Mucosa of gallbladder (tissue), 1 donor: ENCODE measurements at places on chromosomes 3 and 15. TPM values are rescaled to one million over a fixed set of nuclear protein-coding genes. Genes with fewer than 3 reads are reported as not detected.
A peak's percentile ranks its signal among the peaks of the same experiment; 100 is the strongest.

The CCK gene
- total RNA-seq, result 1.3 TPM

DNA sequence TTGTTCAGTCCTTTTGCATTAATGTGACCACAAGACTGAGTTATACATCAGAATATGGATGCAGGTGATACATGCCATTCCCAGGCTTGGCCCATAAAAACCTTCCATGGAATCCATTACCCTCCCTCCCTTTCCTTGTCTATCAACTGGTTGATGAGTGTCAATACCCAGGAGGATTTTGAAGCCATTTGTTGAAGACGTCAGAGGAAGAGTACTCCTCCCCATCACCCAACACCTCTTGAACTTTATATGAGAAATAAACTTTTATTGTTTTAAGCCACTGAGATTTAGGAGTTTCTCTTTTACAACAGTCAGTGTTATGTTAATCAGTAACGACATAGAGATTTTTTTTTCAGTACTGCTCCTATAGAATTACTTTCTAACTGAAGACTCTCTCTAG is 55.5 kb downstream of the P3H2 start:
- no peak for DNase-seq

GRCh38 chr3:184156522-184156955 is 1.4 kb downstream of the DVL3 start:
- peak; percentile 39 for DNase-seq

GRCh38 chr15:63565536-63566186 is 31.5 kb upstream of the FBXL22 start:
- DNase-seq, result no peak

GRCh38 chr15:65516997-65517865 is at the start of gene DPP8:
Gene DPP8 (minus strand): TSS chr15:65517689. CDS start chr15:65512553, 5,136 bp downstream.
- DNase-seq, result peak; percentile 93

DNA sequence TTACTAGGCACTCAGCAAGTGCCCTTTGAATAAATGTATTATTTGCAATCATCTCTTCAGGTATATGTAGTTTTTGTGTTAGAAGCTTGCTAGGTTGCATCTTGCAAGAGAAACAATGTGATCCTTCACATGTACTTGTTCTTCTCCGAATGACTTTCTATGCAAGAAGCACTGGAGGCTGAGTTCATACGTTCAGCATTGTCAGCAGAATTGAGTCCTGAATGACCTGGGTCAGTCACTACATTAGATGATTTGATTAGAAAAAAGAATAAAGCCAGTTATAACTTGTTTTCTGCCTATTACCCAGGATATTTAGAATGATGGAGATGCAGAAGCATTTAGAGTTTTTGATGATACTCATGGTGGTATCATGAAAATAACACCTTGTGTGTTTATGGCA is 479.1 kb upstream of the TPRG1 start:
- no peak for DNase-seq

- DNase-seq, result peak; percentile 61
Observed at GRCh38 chr3:4492208-4493013, 737 bp upstream of the ITPR1 start.
